ENCODE measurements at places on chromosomes 3 and 15.

GRCh38 chr3:65091565-65091964 lies 403.8 kb upstream of the ADAMTS9 start:
- no peak for DNase-seq

DNA sequence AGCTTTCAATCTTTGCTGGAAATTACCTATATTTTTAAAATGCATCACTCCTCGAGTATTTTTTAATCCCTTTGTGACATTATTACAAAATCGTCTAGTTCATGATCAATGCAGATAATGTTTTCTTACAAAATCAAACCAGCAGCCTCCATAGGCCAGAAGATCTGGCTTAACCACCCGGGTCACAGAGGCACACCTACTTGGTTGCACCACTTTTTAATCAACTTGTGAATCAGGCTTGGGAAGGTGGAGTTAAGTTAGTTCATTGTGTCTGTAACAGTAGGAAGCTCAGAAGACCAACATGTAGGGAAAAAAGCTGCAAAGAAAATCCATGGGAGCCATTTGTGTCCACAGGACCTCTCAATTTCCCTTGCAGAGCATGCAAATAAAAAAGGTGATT lies 148.0 kb downstream of the TP63 start:
- DNase-seq: no peak

DNA sequence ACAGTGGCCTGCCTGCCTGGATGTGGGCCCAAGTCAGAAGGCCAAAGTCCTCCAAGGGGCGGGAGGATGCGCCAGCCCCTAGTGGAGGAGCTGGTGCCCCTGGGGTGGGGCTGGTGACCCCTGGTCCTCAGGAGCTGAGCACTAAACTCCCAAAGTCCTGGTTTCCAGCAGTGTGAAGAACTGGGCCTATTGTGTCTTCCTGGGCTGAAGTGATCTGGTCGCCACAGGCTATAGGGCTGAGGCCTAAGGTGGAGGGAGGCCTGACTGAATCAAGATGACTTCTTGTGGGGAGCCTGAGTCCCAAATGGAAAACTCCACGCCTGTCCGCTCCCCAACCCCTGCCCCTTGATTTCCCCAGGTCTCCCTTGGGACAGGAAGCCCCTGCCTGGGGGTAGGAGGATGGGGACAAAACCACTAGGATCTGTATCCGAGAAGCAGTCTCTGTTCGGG lies 753 bp upstream of the FES start:
- no peak for DNase-seq

- no peak for DNase-seq
Observed at GRCh38 chr15:88246081-88246480, 10.5 kb downstream of the NTRK3 start.

DNA sequence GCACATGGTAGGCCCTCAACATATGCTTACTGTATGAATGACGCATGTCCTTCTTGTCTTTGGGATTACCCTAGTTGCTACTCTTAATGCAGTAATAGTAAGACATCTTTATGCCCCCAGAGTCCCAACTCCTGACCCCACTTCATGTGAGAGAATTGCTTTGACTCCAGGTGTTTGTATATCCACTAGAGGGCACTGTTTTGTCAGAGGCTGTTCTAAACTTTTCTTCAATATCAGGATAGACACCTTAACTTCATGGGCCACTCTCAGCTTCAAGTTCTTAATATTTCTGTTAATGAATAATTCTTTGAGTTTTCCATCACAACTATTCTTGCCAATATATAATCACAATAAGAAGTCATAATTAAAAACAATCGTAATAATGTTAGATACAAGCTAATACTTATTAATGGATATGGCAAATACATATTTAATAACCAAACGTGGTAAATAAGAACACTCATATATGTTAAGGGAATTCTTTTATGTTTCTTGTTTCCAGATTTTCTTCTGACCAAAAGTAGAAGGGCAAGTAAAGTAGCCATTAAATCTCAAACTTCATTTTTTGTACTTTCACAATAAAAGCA lies 337.2 kb upstream of the DNAJC19 start:
- no peak for DNase-seq

DNA sequence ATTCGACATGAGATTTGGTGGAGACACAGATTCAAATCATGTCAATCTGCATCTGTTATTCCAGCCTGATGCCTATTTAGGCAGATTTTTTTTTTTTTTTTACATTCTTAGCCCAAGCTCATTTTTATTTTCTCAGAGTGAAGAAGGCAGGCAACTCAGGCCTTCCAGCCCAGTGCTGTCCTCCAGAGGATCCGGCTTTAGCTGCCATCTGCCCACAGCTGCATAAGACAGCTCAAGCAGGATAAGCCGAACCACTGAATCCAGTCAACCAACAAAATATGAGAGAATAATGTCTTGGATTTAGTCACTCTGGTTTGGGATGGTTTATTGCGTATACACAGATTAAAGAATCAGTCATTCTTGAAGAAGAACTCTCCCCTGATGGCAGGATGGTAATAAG lies 19.9 kb upstream of the COLQ start:
- no peak for DNase-seq

DNA sequence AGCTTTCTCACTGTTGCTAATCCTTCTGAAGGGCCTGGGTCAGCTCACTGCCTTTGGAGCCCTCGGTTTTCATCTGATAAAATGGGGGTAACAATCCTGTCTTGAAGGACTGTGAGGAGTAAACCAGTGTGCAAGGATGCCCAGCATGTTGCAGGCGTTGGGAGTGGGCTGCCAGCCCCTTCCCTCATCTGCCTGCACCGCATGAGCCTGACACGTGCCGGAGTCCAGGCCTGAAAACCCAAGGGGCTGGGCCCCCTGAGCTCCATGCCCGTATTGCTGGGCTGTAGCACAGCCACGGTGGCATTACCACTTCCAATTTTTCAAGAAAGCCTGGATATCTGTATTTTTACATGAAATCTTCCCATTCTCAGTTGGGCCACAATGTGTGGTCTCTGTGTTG lies 98.1 kb downstream of the DNAJB8 start:
- DNase-seq: no peak

DNA sequence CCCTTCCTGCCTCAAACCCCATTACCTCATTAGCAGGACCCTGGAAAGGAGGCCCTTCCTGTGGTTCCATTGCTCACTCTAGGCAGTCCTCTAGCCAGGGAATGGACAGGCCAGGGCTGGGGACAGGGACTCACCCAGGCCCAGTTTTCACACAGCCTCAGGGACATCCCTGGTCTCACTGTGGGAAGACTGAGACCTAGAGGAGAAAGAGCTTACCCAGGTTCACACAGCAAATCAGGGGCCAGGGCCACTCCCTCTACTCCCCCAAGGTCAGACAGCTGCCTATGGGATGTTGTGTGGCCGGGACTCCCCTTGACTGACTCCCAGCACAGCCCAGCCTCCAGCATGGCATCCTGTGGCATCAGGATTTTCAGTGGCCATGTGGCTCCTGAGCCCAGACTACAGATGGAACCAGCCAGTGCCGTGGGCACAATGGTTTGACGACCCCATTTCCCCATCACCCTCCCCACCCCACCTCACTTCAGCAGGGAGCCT lies 49.3 kb downstream of the ADAMTS7 start:
- peak; percentile 16 for DNase-seq

DNA sequence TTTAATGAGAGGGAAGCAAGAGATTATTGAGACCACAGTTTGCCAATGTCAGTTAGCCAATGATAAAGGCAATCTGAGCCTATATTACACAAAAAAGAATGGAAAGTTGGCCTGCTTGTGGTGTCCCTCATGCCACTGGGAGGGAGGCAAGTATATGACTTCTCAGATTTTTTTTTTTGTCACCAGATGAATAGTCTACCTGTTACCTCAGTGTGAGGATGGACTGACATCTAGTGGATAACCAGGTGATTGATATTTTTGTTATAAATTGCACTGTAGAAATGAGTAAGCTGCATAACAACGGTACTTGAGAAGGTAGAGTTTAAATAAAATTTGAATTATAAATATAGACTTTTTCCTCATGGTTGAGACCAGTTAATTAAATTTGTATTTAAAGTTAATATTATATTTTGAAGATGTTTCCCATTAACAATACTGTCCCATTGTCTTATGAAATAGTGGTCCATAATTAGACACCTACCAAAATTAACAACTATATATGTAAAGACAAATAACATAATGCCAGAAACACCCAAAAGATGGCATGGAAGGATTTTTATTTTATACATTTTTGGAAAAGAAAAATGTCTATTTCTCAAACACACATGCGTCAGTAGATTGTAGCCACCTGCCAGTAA lies 237.8 kb upstream of the GADL1 start:
- DNase-seq: no peak

DNA sequence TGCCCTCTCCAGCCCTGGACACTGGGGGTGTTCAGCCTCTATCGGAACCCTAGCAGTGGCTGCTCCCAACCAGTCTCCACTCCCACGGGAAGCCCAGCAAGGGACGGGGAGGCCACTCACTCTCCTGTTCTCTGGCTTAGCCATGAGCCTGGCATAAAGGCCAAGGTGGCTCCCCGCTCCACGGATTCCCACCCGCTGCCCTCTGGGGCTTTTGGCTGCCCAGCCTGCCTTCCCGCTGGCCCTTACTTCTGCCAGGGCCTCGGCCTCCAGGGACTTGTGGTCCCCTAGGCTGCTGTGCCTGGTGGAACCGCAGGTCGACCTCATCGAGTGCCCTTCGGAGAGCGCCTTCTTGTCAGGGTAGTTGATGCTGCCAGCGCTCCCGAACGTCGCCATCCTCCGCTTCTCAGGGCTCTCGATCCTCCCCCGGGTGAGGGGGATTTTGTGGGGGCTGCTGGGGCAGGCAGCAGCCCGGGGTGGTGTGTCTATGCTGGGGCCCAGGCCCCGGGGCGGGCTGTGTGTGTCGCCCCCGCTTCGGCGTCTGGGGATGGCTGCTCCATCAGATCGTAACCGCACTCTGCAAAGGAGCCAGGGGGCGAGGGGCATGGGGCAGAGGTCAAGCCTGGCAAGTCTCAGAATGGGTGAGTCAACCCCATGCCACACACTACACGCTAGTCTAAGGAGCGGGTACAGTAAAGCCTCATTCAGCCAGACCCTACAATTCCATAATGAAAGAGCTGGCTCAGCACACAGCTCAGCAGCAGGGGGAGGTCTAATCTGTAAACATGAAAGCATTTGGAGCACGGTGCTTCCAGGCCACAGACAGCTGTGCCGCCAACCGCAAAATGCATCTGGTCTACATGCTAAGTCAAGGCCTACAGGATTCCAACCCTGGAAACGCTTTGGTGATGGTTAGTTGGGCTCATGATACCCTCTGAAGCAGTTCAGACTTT lies 27.3 kb upstream of the RAD18 start:
- DNase-seq: peak; percentile 83

DNA sequence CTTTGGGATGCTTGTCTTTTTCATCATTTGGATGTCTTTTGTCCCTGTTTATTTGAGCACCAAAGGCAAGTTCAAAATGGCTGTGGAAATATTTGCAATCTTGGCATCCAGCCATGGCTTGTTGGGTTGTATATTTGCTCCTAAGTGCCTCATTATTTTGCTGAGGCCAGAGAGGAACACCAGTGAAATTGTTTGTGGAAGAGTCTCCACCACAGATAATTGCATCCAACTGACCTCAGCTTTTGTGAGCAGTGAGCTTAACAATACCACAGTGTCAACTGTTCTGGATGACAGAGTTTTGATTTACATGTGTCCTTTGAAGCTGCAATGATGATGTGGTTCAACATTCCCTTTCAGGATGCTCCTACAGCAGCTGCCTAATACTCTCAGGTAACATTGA lies 83.0 kb upstream of the KCNAB1 start:
- no peak for DNase-seq

GRCh38 chr3:139044366-139045210 lies at the start of gene PRR23C:
PRR23C (minus strand) TSS chr3:139044892; CDS start chr3:139044620, 272 bp downstream.
- DNase-seq: no peak

- no peak for DNase-seq
Observed at GRCh38 chr3:194197396-194197960, 61.5 kb downstream of the HES1 start.

GRCh38 chr3:73503781-73504180 lies 121.0 kb downstream of the PDZRN3 start:
- DNase-seq: no peak

DNA sequence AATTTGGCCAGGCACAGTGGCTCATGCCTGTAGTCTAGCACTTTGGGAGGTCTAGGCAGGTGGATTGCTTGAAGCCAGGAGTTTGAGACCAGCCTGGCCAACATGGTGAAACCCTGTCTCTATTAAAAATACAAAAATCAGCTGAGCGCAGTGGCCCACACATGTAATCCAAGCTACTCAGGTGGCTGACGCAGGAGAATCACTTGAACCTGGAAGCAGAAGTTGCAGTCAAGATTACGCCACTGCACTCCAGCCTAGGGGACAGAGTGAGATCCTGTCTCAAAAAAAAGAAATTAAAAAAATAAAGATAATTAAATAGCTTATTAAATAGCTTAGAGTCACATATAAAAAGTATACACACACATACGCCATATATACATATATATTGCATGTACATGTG lies 3.7 kb upstream of the TIPARP start:
- DNase-seq: no peak

DNA sequence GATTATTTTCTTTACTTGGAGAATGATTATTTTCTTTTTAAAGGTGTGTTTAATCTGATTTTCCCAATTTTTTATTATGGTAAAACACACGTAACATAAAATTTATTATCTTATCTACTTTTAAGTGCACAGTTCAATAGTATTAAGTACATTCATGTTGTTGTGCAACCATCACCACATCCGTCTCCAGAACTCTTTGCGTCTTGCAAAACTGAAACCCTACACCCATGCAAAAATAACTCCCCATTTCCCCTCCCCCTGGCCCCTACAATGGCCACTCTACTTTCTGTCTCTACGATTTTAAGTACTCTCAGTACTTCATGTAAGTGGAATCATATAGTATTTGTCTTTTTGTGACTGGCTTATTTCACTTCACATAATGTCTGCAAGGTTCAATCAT lies 230.7 kb downstream of the SATB1 start:
- no peak for DNase-seq

DNA sequence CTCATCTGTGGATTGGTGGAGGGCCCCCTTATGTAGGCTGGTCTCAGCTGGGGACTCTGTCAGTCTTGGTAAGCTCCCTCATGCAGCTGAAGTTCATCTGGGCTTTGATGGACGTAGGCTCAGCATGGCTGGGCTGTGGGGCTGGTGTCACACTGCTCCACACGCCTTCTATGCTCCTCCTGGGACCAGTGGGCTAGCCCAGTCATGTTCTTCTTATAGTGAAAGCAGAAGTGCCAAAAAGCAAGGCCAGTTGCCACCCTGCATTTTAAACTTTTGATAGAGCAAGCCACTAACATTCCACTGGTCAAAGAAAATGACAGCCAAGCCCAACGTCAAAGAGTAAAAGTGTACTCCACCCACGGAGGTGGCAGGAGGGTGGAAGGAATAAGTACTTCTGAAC lies 165.5 kb downstream of the MEX3B start:
- DNase-seq: no peak

GRCh38 chr3:59237121-59237520 lies 187.3 kb upstream of the CFAP20DC start:
- DNase-seq: no peak

- no peak for DNase-seq
Observed at GRCh38 chr15:76293361-76293760, 17.9 kb downstream of the ETFA start.

Measured in left hindlimb (tissue), 1 donor.